CD4-positive, alpha-beta T cell treated with Interleukin-21 for 1 hour (primary cell): ENCODE measurements at places on chromosomes 4 and X.
A peak's percentile ranks its signal among the peaks of the same experiment; 100 is the strongest.

- DNase-seq: no peak
Measured at GRCh38 chr4:76546759-76547742, 112.0 kb downstream of the SHROOM3 start.

- no peak for DNase-seq
Measured at GRCh38 chr4:79684516-79684915, 276.5 kb upstream of the GK2 start.

- peak; percentile 39 for DNase-seq
Measured at GRCh38 chrX:103343105-103343504, 13.1 kb downstream of the TCEAL7 start.

DNA sequence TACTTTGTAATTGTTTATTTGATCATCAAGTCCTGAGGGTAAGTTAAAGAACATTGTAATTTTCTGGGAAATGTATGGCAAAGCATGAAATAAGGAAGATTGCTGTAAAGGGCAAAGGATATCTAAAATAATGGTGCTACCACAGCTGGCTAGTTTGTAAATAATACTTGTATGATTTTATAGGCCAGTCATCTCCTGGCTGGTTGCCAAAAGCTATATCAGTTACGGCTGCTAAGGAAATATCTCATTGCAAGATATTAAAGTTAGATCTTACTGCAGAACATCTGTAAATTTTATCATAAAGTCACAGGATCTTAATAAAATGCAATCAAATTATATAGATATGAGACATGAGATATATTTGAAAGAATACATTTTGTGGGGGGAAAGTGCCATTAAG lies 150.8 kb upstream of the CXCL13 start:
- no peak for DNase-seq

DNA sequence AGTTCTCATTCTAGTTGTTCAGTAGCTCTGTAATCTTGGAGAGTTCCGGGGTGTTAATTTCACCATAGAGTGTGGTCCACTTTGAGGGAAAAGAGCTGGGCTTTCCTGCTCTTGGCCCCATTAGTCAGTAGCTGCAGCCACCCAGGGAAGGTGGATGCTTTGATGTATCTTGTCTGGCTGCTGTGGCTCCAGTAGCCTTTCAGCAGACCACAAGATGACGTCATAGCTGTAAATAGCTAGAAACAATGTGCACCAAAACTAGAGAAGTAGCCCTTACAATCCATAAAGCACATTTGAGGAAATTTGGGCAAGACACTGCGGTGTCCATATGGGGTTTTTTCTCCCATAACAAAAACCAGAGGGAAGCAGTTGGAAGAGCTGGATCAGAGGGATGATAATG lies 32.9 kb upstream of the PRPS2 start:
- DNase-seq: no peak

DNA sequence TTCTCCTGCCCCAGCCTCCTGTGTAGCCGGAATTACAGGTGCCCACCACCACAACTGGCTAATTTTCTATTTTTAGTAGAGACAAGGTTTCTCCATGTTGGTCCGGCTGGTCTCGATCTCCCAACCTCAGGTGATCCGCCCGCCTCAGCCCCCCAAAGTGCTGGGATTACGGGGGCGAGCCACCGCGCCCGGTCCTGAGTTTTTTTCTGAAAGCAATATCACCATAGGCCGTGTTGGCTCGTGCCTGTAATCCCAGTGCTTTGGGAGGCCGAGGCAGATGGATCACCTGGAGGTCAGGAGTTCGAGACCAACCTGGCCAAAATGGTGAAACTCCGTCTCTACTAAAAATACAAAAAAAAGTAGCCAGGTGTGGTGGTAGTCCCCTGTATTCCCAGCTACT lies 136.3 kb upstream of the TECRL start:
- DNase-seq: no peak

GRCh38 chr4:145511913-145512522 lies 30.4 kb downstream of the SMAD1 start:
- no peak for DNase-seq

- DNase-seq: no peak
Measured at GRCh38 chr4:156969911-156970310, 1.7 kb downstream of the PDGFC start.

DNA sequence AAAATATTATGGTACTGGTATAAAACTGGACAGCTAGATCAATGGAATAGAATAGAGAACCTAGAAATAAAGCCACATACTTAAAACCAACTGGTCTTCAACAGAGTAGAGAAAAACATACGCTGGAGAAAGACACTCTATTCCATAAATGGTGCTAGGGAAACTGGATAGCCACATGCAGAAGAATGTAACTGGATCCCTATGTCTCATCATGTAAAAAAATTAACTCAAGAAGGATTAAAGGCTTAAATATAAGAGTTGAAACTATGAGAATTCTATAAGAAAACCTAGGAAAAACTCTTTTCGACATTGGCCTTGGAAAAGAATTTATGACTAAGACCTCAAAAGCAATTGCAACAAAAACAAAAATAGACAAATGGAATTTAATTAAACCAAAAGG lies 114.6 kb downstream of the PCDH18 start:
- DNase-seq: no peak

DNA sequence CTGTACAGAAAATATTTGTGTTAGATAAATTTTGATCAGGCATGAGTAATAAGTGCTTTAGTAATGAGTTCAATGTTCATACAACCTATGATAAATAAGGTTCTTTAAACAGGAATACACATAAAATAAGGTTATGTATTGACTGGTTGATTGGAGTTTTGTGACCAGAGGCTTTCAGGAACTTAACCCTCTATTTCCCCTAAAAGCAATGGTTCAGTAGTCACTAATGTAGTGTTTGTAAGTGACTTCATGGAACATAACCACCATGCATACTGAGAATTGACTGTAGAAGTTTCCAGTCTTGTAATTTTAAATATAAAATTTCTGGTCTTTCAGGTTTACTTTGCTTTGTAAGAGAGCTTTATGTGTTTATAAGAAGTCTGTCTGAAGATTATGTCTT lies 28.1 kb downstream of the HPGD start:
- DNase-seq: no peak

DNA sequence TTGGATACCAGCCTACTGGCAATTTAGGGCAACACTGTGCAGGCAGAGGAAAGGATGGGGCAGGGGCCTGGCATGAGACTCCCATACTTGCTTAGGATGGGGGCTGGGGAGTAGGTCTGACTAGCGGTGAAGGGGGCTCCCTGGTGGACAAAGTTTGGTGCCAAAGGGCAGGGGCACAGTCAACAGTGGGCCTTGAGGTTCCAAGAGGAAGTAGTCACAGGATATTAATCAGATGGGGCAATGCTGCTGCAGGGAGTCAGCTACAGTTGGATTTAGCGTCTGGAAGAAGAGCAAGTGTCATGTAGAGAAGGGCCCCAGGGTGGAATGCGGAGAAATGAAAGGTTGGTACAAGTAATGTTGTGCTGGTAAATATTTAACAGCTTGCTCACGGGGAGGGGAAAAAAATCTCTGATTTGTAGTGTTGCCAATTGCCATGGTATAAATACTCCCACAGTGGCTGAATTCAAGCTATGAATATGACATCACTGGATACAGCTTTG lies 139.4 kb downstream of the PJA1 start:
- DNase-seq: no peak

- DNase-seq: no peak
Measured at GRCh38 chrX:67545036-67545821, 1.4 kb downstream of the AR start.

DNA sequence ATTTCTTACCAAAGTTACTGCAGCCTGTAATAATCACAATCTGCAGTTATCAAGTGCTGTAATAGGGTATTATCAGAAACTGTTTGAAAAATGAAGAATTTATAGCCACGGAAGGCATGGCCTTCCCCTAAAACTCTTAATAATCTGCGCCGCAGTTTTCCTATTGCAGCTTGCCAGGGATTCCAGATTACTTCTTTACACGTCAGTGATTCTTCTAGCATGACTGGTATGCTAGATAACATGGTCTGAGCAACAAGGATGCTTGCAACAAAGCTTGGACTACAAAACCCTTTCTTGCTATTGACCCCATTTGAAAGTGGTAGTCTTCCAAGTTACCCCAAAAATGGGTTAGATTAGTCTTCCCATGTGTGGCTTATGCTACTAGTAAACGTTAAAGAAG lies 47.2 kb upstream of the GK2 start:
- no peak for DNase-seq

GRCh38 chrX:48903290-48903689 lies 5.6 kb downstream of the PQBP1 start:
- DNase-seq: no peak

- peak; percentile 44 for DNase-seq
Measured at GRCh38 chrX:40158036-40158706, 60.4 kb upstream of the BCOR start.

GRCh38 chr4:112119353-112119783 lies 25.9 kb upstream of the FAM241A start:
- DNase-seq: no peak

DNA sequence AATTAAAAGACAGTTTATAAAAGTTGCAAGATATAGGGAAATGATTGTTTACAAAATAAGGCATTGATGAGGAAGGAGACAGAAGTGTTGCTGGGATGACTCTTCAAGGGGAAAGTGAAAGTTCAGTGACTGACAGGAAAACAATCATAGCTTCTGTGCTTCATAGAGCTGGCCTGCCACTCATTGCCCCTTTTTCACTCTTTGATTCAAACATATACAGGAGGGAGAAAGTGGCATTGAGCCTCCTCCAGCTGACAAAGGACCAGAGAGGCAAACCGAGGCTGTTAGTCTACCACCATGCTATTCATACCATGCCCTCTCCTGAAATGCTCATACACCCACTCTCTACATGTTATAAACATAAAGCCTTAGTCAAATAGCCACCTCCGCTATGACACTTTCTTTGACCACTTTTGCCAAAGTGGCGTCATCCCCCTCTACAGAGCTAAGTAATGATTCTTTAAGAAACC lies 79.2 kb upstream of the ATOH1 start:
- no peak for DNase-seq

GRCh38 chrX:137746289-137746688 lies 180.4 kb downstream of the ZIC3 start:
- no peak for DNase-seq

DNA sequence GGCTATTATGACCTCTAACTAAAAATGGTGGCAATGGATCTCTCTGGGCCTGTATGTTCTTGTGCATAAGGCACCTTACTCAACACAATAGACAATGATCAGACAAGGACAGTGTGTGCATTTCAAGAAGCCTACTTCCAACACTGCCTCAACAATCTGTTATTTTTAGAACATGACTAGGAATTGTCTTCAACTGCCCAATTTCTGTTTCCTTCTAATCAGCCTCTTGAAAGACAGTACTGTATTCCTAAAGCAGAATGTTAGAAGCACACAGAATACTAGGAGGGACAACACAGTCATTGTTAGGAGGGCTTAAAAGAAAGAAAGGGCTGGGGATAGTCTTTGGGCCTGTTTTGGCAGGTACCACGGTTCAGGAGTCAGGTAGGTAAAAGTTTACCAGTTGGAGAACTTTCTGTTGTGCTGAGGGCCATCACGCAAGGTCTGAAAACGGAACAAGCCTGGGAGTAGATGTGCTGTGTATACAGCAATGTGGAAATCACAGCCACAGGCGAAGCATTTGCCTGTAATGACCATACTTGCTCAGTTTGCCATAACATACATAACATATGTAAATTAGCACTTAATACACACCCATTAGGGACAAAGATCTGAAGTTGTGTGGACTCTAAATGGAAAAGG lies 100.8 kb upstream of the ATXN3L start:
- DNase-seq: no peak

DNA sequence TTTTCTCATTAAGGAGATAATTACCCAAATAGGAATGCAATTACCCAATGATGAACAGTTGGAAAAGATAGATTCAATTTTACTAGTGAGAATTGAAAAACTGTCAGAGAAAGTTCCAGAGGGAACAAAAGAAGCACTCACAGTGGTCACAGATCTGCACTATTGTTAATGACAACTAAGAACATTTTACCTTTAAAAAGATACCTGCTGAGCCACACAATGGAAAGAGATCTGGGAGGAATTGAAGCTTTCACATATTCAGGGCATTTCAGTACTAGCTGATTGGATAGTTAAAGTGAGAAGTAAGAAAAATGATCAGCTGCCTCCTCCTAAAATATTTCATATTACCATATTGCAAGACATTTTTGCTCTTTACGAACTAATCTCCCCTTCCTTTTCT lies 1822.2 kb downstream of the STIM2 start:
- DNase-seq: no peak

GRCh38 chr4:142614621-142615323 lies 231.3 kb downstream of the INPP4B start:
- DNase-seq: no peak

DNA sequence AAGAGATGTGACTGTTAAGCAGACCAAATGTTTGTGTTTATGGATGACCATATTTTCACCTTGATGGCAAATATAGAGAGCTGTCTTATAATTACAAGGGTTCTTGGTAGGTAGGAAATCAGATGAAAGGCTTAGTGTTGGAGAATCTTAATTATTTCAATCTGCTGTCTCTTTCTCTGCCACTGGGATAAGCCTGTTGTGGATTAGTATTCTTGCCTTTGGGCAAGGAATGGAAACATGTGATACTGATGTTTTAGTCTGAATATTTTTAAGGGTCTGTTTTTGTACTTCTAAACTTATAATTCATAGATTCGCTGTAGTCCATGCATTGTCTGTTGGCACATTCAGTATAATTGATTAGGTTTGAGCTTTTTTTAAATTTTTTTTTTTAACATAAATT lies 23.7 kb upstream of the NUDT6 start:
- no peak for DNase-seq

DNA sequence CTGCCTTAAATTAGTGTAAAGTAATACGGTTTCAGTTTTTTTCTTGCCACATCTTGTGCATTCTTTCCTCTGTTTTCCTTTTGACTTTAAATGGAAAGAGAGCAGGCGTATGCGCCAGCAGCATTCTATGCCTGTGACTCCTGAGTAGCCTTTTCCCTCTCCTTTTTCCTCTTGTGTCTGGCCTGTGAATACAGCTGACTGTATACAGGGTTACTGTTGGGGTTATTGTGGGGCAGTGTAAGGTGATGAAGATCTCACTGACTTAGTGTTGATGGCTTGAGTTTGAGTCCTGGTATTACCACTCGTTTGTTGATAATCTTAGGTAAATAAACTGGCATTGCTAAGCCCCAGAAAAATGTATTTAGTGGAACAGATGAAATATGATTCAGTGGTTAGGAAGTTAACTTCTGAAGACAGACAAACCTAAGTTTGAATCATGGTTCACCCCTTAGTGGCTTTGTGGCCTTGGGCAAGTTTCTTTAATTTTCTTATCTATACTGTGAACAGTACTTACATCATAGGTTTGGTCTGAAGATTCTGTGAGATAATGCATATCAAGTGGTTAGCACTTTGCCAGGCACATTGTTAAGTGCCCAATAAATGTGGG lies 105.1 kb downstream of the FNIP2 start:
- DNase-seq: peak; percentile 23

- DNase-seq: no peak
Measured at GRCh38 chr4:149055624-149056023, 613.4 kb upstream of the NR3C2 start.

- peak; percentile 67 for DNase-seq
Measured at GRCh38 chrX:2500803-2501558, at the start of the genes DHRSX and ZBED1. Gene DHRSX (minus strand): TSS chrX:2500976. CDS start chrX:2500925, 51 bp downstream. Gene ZBED1 (minus strand): TSS chrX:2500976. CDS start chrX:2490719, 10,257 bp downstream.

- no peak for DNase-seq
Measured at GRCh38 chr4:163815776-163816175, 321.3 kb downstream of the TMA16 start.
